CD4-positive, alpha-beta T cell (primary cell): ENCODE measurements at places on chromosomes 5 and 9. TPM values are rescaled to one million over a fixed set of nuclear protein-coding genes. Genes with fewer than 3 reads are reported as not detected.

C5orf63 gene
- 5.1 TPM for total RNA-seq

MVB12B gene
- total RNA-seq, result 14.3 TPM

SH3PXD2B gene
- total RNA-seq, result 0.60 TPM

LRRC19 gene
- not detected for total RNA-seq

ACOT12 gene
- total RNA-seq, result 0.39 TPM

ANKRD18A gene
- 7.2 TPM for total RNA-seq

ZNF454 gene
- total RNA-seq, result not detected

KIF4B gene
- not detected for total RNA-seq

HARS1 gene
- total RNA-seq, result 54.1 TPM

TGFBI gene
- 5.9 TPM for total RNA-seq

FAM169A gene
- total RNA-seq, result 13.3 TPM

CMYA5 gene
- 0.20 TPM for total RNA-seq

PDGFRB gene
- total RNA-seq, result not detected

- no peak for DNase-seq
These were observed 26.2 kb upstream of the SNX18 start for GRCh38 chr5:54491326-54491725.

DNA sequence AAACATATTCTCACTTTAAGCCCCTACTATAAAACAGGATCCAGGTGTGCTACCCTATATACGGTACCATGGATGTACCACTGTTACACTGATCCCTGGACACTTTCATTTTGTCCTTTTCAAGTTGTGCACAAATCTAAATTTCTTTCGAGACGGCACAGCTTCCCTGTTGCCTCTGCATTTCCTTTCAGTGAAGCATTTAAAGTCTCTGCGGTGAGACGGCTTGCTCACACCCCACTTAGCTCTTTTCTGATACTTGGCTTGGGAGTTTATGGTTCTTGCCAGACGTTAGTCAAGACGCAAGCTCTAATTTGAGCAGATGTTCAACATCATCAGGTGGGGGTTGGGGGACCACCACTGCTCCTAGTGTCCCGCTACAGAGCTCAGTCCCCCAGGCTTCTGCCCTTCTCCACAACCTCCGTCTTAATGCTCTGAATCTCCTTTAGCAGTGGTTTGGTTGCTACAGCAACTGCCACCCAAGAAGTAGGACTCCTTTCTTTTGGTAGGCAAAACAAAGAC, 15.8 kb downstream of the F2RL2 start:
- DNase-seq, result no peak

- DNase-seq, result no peak
These were observed 244.2 kb downstream of the RFK start for GRCh38 chr9:76150013-76150412.

GRCh38 chr5:82748688-82749460, 328.3 kb downstream of the TMEM167A start:
- DNase-seq, result no peak

DNA sequence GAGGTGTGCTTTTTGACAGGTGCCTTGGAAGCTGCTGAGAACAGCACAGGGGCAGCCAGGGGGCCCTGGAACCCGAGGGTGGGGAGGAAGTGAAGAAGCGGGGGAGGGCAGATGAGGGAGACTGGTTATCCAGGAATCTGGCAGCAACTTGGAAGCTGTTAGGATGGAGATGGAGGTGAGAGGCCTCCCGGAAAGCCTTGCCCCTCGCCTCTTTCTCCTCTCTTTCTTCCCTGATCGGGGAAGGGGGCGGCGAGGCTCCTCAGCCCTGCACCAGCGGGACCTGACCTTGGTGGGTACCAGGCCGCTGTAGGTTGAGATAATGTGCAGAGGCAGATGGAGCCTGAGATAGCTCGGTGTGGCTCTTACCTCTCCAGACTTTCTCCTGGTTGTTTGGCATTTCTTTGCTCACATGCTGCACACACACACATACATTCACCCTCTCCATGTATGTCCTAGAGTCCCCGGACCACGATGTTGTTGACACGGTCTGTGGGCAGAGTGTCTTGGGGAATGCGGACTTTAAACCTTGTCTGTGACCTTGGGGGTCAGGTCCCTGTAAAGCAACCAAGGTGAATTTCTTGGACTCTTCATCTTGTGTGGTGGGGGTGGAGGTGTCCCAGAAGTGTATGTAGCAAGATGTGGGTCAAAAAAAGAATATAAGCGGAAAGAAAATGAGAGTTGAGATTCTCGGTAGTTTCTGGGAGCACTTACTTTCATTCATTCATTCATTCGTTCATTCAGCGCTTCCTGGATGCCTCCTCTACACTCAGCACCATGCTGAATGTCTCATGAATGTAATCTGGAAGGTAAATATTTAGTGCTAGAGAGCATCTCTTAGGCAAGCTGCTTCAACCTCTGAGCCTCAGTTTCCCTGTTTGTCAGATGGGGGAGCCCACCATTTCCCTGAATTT, 1.6 kb downstream of the WWC1 start:
- no peak for DNase-seq

GRCh38 chr5:83528439-83528769, 56.9 kb downstream of the VCAN start:
- no peak for DNase-seq

DNA sequence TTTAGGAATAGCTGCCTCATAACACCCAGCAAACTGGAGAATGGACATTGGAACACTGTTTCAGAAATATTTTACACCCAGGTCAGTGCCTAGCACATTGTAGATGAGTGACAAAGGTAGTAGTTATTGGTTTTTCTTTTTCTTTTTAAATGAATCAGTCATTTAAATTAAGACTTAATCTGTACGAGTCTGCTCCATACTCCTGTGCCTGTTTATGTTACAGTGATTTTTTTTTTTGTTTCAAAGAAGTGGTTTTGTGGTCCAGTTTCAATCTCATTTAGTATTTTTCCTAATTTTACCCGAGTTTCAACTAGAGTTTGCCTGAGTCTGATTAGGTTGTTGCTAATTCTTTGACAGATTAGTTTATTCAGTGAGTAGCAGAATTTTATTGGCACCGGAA, 16.2 kb downstream of the LMNB1 start:
- DNase-seq, result no peak

DNA sequence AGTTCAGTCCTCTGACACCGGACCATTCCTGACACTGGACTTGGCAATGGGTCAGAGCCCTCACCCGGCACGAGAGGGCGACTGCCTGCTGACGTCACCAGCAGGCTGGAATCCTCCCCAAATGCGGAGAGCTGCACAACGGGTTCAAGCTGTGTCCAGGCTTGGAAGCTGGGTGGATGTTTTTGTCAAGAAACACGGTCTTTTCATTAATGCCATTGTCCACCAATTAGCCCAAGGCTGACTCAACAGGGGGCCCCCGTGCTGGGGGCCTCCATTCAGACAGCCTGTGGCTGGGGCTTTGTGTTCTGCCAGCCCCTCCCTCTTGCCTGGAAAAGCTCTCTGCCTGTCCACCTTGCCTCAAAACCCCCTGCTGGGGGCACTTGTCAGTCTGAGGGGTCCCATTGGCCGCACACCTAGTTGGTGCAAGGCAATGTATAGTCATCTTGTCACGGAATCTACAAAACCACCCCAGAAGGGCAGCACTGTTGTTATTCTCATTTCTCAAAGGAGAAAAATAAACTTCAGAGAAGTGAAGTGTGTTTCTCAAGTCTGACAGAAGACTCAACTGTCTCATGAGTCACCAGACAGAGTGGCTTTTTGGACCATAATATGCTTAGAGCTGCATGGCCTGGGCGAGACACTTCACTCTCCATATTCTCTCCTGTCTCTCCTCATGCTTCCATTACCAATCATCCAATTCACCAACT, 24.6 kb downstream of the NDUFA8 start:
- no peak for DNase-seq

GRCh38 chr5:170171811-170172210, 61.0 kb upstream of the C5orf58 start:
- no peak for DNase-seq

DNA sequence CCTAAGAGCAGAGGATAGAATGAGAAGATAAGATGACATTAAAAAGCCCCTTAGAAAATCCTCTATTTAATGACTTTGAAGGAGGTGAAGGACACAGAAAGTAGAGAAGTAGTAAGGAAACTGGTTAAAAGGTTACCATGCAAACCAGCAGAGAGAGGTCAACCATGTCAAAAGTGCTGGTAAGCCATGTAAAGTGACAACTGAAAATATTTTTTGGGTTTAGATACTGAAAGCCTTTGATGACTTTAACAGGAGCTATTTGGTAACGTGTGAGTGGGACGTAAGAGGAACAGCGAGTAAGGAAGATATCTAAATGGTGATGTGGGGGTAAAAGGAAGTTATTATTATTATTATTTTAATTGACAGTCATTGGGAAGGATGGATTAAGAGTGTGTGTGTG, 56.9 kb downstream of the MACIR start:
- no peak for DNase-seq

DNA sequence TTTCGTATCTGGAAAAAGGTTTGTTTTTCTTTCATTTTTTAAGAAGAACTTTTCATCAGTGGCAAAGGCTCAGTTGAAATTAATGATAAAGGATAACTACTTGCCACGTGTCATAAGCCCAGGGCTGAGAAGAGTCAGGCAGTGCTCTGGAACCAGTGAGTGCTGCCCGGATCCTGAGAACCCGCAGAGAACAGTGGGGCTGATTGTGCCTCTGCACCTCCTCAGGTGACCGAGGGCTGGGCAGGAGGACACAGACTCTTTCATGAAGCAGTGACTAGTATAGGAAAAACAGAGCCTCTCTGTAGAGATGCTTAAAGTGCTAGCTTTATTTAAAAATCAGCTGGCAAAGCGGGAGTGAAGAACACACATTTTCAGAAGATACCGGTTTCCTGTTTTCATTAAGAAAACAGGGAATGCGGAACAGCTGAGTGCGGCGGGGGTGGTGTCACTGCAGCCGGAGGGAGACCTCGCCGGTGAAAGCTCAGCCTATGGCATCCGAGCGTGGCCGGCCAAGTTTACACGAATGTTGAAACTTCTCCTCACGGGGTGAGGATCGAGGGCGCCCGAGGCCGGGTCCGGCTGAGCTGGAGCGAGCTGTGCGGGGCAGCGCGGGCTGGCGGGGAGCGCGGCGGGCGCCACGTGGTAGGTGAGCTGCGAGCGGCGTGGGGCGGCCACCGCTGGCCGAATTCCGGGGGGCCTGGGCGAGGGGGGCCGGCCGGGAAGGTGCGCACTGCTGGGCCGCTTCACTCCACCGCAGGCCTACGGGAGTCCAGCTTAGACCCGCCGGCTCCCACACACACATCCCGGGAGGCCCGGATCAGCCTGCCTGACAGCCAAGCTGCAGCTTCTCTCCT, 134.7 kb upstream of the DMRT1 start:
- DNase-seq, result peak; percentile 33

DNA sequence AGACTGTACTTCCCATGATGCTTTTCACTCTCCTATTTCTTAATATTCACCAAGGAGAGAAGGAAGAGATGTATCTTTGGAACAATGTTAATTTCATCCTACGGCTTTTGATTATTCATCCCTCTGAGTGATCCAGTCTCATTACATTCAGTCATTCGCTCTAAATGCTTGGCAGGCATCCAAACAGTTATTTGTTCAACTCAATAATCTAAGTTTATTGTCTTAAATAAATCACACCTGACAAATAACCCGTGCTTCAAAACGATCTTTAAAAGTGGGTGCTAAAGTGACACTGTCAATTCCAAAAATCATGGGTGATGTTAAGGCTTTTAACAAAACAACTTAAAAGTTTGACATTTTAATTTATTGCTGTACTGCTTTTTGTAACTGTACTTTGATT, 233.1 kb downstream of the RASEF start:
- DNase-seq, result no peak

DNA sequence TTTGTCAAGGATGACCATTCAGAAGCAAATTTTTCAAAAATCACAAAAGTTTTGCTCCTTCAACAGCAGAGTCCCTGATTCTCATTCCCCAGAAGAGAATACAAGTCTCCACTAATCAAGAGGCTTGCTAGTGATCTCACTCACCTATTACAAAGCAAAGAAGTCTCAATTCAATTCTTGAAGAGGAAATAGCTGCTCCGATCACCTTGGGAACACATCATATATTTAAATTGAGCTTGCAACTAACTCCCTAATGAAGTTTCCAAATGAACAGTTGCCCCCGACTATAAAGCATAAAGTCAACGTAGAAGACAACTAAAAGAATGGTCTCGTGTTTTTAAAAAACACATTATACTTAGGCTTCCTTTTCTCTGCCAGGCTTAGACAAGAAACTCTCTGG, 1.6 kb downstream of the LIFR start:
- DNase-seq, result no peak

GRCh38 chr9:35553670-35554543, 51.2 kb upstream of the TESK1 start:
- peak; percentile 9 for DNase-seq

DNA sequence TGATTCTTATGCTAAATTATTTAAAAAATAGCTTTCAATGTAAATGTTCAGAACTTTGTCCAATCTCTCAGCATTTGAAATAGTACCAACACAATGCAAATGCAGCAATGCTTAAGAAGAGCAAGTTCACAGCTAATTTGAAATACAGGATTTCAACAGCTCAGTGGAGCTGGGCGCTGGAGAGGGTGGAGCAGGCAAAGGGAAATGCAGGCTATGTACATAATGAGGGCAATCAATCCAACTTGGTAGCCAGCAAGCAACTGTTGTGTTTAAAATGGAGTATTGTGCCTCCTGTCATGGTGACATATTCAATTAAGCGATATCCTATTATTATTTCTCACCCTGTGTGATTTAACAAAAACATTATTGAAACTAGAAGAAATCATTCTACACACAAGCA, 568.8 kb downstream of the PSAT1 start:
- no peak for DNase-seq

GRCh38 chr5:149549461-149550267, 1.6 kb downstream of the CSNK1A1 start:
- peak; percentile 19 for DNase-seq

DNA sequence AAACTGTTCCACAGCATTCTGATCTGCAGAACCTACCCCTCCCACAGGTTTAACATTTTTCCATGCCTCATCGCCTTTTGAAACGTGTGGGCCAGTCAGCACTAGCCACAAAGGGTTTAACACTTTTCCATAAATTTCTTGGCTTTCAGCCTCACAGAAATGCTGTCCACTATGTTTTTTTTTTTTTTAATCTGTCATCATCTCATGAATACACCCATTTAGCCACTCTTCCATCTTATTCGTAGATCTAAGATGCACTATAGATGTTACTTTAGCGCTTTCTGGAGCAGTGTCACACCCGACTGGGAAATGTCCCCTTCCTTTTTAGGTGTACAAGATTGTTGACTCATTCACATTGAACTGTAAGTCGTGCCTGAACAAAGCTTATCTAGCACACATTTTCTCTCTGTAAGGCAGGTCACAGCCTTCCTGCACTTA, 62.3 kb downstream of the GCNT1 start:
- DNase-seq, result no peak

DNA sequence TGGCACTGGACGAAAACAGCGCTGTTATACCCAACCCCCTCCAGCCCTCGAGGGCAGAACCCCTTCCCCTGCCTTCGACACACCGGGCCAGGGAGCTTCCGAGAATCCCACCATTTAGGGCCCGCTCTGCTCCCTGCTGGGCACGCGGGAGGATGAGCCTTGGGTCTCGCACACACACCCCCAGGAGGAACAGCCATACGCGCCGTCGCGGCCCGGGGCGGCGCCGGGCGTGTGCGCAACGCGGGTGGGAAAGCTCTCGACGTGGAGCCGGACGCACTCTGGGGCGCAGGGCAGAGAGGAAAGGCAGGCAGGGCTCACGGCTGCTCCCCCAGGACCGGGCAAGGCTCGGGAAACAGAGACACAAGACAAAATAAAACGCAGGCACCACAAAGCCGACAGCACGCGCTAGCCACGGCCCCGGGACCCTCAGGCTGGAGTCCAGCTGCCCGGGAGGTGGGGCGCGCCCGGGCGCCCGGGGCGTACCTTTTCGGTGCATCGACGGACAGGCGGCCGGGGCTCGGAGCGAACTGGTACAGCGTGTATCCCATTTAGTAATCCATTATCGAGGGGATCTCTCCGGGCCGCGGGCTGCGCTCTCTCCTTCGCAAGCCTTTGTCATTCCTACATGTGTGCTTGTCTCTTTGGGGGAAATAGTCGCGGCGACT, 789 bp downstream of the SEMA6A start:
- DNase-seq, result no peak
